ENCODE measurements at places on chromosomes 1 and 21. TPM values are rescaled to one million over a fixed set of nuclear protein-coding genes. Genes with fewer than 3 reads are reported as not detected.
A peak's percentile ranks its signal among the peaks of the same experiment; 100 is the strongest.

DNA sequence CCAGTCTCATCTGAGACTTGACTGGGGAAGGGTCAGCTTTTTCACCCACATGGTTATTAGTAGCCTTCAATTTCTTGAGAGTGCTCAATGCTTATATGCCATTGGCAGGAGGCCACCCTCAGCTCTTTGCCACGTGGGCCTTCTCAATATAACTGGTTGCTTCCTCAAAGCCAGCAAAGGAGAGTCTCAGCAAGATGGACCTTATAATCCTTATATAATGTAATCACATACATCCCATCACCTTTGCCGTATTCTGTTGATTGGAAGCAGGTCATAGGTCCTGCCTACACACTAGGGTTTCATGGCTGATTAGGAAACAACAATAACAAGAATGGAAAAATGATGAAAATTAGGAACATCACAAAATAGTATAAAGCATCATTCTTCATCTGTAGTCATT lies 22.9 kb downstream of the TSEN15 start:
- no peak overlapping the region for H3K4me3 ChIP-seq
- H3K4me1 ChIP-seq, result no peaks in the 10 kb centered on the region
- DNase-seq, result no peak
- H3K27ac ChIP-seq, result no peak overlapping the region
- H3K27me3 ChIP-seq, result no peaks in the 10 kb centered on the region

Gene CD1E
- total RNA-seq, result not detected

Gene ANKRD65
- 0.86 TPM for total RNA-seq

GRCh38 chr1:46067652-46068051 lies 64.8 kb downstream of the PIK3R3 start:
- peaks cover 14% of the 10 kb centered on the region for H3K4me1 ChIP-seq
- no peak for DNase-seq
- no peaks in the 10 kb centered on the region for H3K36me3 ChIP-seq

Gene CNIH3
- total RNA-seq, result 3.4 TPM

Gene HAO2
- total RNA-seq, result not detected

DNA sequence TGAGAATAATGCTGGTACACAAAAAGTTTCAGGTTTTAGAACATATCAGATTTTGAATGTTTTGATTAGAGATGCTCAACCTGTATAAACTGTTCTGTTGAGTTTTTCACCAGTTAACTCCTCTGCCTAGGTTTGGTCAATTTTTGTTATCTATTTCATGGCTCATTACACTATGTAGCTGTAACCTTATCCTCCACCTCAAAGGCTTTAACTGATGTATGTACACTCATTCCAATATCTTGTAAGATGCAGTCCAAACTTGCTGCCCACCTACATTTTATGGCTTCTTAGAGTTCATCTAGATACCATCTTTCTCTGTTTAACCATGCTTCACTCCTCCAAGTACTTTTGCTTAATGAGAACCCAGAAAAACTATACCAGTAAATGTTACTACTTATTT lies 107.8 kb downstream of the EIF4G3 start:
- no peak overlapping the region for H3K4me3 ChIP-seq
- peaks cover 11% of the 10 kb centered on the region for H3K36me3 ChIP-seq
- no peaks in the 10 kb centered on the region for H3K4me1 ChIP-seq
- H3K27ac ChIP-seq, result no peak overlapping the region

- H3K4me1 ChIP-seq, result peaks cover 18% of the 10 kb centered on the region
- no peaks in the 10 kb centered on the region for H3K27me3 ChIP-seq
- no peak for DNase-seq
- H3K4me3 ChIP-seq, result no peak overlapping the region
- no peak overlapping the region for H3K27ac ChIP-seq
- no peaks in the 10 kb centered on the region for H3K36me3 ChIP-seq
Measured at GRCh38 chr1:85550784-85551516, 29.6 kb upstream of the CCN1 start.

Gene PPIAL4G
- total RNA-seq, result not detected

Gene HAPLN2
- total RNA-seq, result not detected

Gene RNU1-1
- 1,539 TPM for total RNA-seq

Gene AGT
- total RNA-seq, result not detected

Gene GPR137B
- 8.4 TPM for total RNA-seq

DNA sequence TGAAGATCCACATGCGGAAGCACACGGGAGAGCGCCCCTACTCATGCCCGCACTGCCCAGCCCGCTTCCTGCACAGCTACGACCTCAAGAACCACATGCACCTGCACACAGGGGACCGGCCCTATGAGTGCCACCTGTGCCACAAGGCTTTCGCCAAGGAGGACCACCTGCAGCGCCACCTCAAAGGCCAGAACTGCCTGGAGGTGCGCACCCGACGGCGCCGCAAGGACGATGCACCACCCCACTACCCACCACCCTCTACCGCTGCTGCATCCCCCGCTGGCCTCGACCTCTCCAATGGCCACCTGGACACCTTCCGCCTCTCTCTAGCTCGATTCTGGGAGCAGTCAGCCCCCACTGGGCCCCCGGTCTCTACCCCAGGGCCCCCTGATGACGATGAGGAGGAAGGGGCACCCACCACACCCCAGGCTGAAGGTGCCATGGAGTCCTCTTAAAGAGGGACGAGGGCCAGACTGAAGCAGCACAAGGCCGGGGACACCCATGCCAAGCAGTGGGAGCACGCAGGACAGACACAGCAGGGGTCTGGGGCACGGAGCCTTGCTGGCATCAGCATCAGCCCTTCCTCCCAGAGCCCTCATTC lies 13.7 kb downstream of the ZBTB7B start:
- H3K4me3 ChIP-seq, result peak overlapping the region; percentile 62
- peaks cover 77% of the 10 kb centered on the region for H3K4me1 ChIP-seq
- H3K36me3 ChIP-seq, result peaks cover 88% of the 10 kb centered on the region
- DNase-seq, result no peak
- H3K27me3 ChIP-seq, result no peaks in the 10 kb centered on the region
- H3K27ac ChIP-seq, result peak overlapping the region; percentile 80

- no peak overlapping the region for H3K4me3 ChIP-seq
- peaks cover 12% of the 10 kb centered on the region for H3K36me3 ChIP-seq
Measured at GRCh38 chr1:167412920-167413319, 105.4 kb downstream of the CD247 start.

- no peak overlapping the region for H3K27ac ChIP-seq
- peak; percentile 19 for DNase-seq
- no peaks in the 10 kb centered on the region for H3K36me3 ChIP-seq
- no peaks in the 10 kb centered on the region for H3K27me3 ChIP-seq
- H3K4me3 ChIP-seq, result no peak overlapping the region
Measured at GRCh38 chr1:38615680-38616079, 243.9 kb downstream of the RRAGC start.

GRCh38 chr21:42525029-42525581 lies 11.5 kb downstream of the SLC37A1 start:
- no peak for DNase-seq
- no peak overlapping the region for H3K4me3 ChIP-seq
- H3K4me1 ChIP-seq, result no peaks in the 10 kb centered on the region
- H3K36me3 ChIP-seq, result no peaks in the 10 kb centered on the region
- H3K27ac ChIP-seq, result no peak overlapping the region

Gene POGK
- total RNA-seq, result 71.8 TPM

GRCh38 chr1:223363057-223363855 lies 720 bp downstream of the SUSD4 start:
- no peaks in the 10 kb centered on the region for H3K36me3 ChIP-seq
- DNase-seq, result no peak

Gene SPRR2B
- total RNA-seq, result not detected

GRCh38 chr1:212269306-212269705 lies 15.9 kb upstream of the PPP2R5A start:
- no peaks in the 10 kb centered on the region for H3K4me1 ChIP-seq
- H3K4me3 ChIP-seq, result no peak overlapping the region
- no peak for DNase-seq
- no peaks in the 10 kb centered on the region for H3K27me3 ChIP-seq

Gene SELE
- not detected for total RNA-seq

Gene ESRRG
- not detected for total RNA-seq

DNA sequence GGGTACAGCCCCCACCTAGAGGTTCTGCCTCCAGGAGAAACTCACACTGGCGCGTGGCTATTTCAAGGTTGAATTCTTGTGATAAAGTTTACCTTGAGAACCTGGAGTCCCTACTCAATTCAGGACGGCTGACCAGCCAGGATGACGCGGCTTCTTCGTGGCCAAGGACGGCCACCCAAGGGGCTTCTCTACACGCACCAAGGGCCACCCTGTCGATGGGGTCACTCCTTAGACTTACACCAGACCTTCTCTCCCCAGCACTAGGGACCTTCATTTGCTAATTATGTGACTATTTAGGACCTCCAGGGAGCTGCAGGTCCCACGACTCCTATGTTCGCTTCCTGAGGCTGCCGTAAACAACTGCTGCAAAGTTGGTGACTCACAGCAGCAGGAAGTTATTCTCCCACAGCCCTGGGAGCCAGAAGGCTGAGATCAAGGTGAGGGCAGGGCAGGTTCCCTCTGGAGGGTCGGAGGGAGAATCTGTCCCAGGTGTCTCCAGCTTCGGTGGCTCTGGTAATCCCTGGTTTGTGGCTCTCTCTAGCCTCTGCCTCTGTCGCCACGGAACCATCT lies 135.9 kb downstream of the NPHP4 start:
- no peak overlapping the region for H3K4me3 ChIP-seq
- no peak for DNase-seq
- H3K27ac ChIP-seq, result no peak overlapping the region
- peaks cover 12% of the 10 kb centered on the region for H3K36me3 ChIP-seq
- H3K4me1 ChIP-seq, result no peaks in the 10 kb centered on the region
- H3K27me3 ChIP-seq, result no peaks in the 10 kb centered on the region

GRCh38 chr1:200150721-200151120 lies 123.2 kb downstream of the NR5A2 start:
- peak; percentile 90 for DNase-seq
- peaks cover 19% of the 10 kb centered on the region for H3K4me1 ChIP-seq
- no peaks in the 10 kb centered on the region for H3K27me3 ChIP-seq
- H3K36me3 ChIP-seq, result no peaks in the 10 kb centered on the region
- peak overlapping the region; percentile 10 for H3K27ac ChIP-seq

- DNase-seq, result no peak
- peaks cover 20% of the 10 kb centered on the region for H3K36me3 ChIP-seq
- H3K27ac ChIP-seq, result no peak overlapping the region
- no peaks in the 10 kb centered on the region for H3K27me3 ChIP-seq
Measured at GRCh38 chr1:26542771-26543451, 13.3 kb downstream of the RPS6KA1 start.

Gene ASCL5
- total RNA-seq, result not detected

GRCh38 chr1:150622303-150622975 lies 7.0 kb downstream of the ENSA start:
- no peak overlapping the region for H3K4me3 ChIP-seq
- no peak for DNase-seq
- H3K27me3 ChIP-seq, result no peaks in the 10 kb centered on the region
- peak overlapping the region; percentile 60 for H3K27ac ChIP-seq

DNA sequence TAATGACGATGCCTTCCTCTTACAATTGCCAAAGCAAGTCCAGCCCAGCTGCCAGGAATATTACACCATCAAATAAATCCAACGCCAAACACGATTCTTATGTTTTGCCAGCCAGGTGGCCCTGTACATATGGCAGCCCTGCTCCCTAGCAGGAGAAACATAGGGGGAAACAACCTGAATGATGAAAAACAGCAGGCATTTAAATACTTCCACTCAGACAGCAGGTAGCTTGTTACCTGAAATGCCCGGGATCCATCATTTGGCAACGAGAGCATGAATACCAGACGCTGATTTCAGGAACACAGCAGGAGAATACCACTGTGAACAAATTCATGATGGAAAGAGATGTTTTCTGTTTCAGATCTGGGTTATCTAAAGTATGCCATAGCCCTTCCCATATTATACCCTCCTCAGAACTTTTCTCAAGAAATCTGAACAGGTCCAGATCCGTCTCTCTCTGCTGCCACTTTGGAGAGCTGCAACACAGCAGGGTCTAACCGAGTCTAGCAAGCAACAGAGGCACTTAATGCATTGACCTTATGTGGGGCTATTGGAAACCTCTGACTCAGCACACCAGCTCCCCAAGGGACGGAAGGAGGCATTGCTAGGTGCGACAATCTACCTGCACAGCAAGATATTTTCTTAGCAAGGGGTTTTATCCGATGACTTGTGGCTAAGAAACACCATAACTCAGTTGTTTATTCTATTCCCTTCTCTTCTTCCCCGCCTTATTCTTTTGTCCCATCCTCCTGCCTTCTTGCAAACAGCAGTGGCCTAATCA lies 166.3 kb downstream of the BARHL2 start:
- no peak overlapping the region for H3K4me3 ChIP-seq
- H3K36me3 ChIP-seq, result no peaks in the 10 kb centered on the region
- no peak for DNase-seq
- H3K27me3 ChIP-seq, result peaks cover 32% of the 10 kb centered on the region
- no peaks in the 10 kb centered on the region for H3K4me1 ChIP-seq
- no peak overlapping the region for H3K27ac ChIP-seq

Data from MCF 10A (cell line).